ENCODE measurements at places on chromosomes 4 and X. TPM values are rescaled to one million over a fixed set of nuclear protein-coding genes. Genes with fewer than 3 reads are reported as not detected.
A peak's percentile ranks its signal among the peaks of the same experiment; 100 is the strongest.

- no peak for DNase-seq
Observed at GRCh38 chrX:66698273-66699204, 59.7 kb upstream of the EDA2R start.

DNA sequence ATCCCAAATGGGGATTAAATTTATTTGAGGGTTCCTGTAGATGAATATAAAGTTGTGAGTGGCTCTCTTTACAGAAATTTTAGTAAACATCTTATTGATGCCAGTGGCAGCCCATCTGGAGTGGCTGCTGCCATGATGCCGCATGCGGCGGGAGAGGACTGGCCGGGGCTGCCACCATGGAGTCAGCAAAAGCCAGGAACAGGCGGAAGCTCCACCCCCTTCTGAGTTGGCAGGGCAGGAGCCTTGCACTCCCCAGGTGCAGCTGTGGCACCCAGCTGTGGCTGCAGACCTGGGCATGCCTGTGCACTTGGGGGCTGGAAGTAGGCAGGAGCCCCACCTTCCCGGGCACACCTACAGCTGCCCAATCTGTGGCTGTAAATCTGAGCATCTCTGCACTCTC is 92.3 kb downstream of the KCNIP4 start:
- DNase-seq = no peak

- no peak for DNase-seq
Observed at GRCh38 chr4:168623484-168623883, 126.6 kb downstream of the PALLD start.

The RBM47 gene
- total RNA-seq = 32.9 TPM

GRCh38 chrX:120522820-120523219 is 37.9 kb downstream of the CUL4B start:
- no peak for DNase-seq

The P2RY8 gene
- total RNA-seq = 34.5 TPM

The ADH7 gene
- not detected for total RNA-seq

The CTAG1B gene
- total RNA-seq = not detected

The MTM1 gene
- 25.2 TPM for total RNA-seq

The CRMP1 gene
- 0.07 TPM for total RNA-seq

- DNase-seq = no peak
Observed at GRCh38 chr4:183260491-183261151, 59.5 kb downstream of the CLDN22 start.

- no peak for DNase-seq
Observed at GRCh38 chrX:39654183-39654925, 443.4 kb downstream of the BCOR start.

The PCDH7 gene
- total RNA-seq = not detected

DNA sequence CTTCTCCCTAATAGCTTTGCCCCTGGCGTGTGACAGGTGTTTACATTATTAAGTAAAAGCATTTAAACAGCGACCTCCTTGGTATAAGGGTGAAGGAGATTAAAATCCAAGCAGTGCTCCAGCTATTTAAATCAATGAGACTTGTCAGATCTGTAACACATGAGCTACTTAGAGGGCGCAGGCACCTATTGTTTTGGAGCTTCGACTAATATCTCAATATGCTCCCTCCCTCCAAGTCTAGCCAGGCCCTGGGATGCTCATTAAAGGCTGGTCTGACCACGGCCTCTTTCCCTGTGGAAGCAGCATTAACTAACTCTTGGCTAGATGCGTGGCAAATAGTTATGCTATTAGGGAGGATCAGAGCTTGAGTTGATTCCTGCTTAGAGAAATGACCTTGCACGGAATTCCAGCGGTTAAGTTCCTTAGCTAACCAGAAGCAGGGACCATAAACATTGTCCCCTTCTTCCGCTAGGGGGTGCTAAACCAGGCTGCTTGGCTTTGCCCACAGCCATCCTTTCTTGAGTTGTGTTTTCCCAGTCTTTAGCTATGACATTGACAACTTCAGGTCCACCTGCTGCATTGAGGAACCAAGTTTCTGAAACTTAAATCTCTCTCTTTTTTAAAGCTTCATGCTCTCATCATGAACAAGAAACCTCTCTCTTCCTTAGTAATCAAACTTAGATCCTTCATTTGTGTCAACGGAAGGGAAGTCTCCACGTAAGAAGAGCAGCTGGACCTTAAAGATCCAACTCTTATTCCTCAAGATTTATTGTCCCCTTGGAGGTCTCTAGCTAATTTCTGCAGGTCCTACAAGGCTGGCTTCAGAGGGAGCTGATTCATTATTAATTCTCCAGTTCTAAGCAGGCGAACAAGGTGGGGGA is 80.7 kb upstream of the IGFBP7 start:
- no peak for DNase-seq

The RTL3 gene
- not detected for total RNA-seq

GRCh38 chr4:187251896-187252295 is 528.2 kb upstream of the FAT1 start:
- no peak for DNase-seq

The SLC34A2 gene
- total RNA-seq = not detected

The GPRASP1 gene
- total RNA-seq = 0.62 TPM

The SLC2A9 gene
- total RNA-seq = 2.4 TPM

DNA sequence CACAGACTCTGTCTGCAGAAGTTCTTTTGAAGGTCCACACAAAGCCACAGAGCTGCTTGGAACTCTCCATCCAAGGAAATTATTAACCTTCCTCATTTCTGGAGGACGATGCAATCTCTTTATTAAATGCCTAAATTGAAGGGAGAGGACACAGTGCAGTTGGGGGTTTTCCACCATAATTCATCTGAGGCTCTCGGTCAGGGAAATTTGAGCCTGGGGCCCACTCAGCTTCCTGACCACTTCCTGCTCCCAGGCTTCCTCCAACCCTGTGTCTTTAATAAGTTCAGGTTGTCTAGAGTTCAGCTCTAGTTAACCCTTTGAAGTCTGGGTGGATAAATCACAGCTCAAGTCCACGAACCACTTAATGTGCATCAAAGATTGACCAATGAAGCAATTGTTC is 58.5 kb downstream of the PRPS1 start:
- no peak for DNase-seq

GRCh38 chr4:189771696-189772361 is 168.8 kb upstream of the FRG1 start:
- DNase-seq = no peak

- no peak for DNase-seq
Observed at GRCh38 chr4:17128268-17128667, 229.8 kb upstream of the LDB2 start.

- DNase-seq = no peak
Observed at GRCh38 chrX:71542411-71542810, 9.5 kb downstream of the OGT start.

The GAR1 gene
- total RNA-seq = 44.8 TPM

The TEX13C gene
- not detected for total RNA-seq

DNA sequence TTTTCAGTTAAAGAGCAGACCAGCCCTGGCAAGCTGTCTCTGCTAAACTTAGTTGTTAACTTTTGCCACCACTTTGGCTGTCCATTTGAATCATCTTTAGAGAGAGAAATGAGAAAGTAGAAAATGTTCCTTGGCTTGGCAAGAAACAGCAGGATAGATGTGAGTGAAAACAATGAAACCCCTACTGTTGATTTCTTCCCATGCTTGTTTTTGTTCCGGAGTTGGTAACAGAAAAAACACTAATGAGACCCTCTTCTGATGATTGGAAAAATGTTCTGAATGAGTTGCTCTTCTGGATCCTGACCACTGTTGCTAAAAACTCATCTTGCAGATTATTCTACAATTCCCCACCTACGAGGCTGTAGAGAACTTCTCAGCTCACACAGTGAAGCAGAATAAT is 203.3 kb downstream of the MAPK10 start:
- no peak for DNase-seq

GRCh38 chr4:13244444-13244843 is 239.7 kb downstream of the RAB28 start:
- DNase-seq = no peak

DNA sequence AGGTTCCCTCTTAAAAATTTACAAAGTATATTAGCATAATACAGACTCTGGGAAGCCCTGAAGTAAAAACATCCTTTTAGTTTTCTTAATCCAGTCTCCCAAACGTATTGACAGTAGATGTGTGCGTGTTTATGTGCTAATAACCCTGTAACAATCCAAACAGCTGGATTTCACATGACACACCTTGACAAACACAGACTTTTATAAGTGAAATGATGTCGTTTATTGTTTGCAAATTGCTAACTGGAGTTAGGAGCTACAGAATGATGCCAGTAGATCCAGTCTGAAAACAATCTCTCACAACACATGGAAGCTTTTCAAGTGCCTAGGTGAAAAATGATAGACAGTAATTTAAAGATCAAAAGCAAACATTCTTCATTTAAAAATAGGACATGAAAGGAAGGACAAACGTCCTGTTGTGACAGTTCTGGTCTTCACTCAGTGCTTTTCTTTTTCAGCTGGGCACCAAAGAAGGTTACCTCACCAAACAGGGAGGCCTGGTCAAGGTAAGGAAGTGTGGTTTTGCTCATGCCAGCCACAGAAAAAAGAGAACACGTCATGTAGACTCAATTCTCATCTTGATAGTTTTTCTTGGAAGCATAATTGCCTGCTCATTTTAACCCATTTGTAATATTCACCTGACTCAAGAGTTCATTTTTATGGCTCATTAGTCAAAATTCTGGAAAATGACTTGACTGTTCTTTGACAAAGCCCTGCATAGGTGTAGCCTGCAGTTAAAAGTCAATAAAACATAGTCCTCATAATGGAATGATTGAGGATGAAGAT is 32.9 kb downstream of the LAMTOR3 start:
- DNase-seq = no peak

DNA sequence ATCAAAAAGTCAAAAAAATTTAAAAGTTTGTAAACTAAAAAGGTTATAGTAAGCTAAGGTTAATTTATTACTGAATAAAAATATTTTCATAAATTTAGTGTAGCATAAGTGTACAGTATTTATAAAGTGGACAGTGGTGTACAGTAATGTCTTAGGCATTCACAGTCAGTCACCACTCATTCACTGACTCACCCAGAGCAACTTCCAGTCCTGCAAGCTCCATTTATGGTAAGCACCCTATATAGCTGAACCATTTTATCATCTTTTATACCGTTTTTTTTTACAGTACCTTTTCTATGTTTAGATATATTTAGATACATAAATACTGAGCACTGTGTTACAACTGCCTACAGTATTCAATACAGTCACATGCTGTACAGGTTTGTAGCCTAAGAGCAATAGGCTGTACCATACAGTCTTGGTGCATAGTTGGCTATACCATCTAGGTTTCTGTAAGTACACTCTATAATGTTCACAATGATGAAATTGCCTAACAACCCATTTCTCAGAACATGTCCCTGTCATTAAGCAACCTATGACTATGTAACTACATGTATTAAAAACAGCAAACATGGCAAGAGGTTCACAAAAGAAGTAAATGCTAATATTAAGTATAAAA is 18.6 kb downstream of the ACSL4 start:
- no peak for DNase-seq

DNA sequence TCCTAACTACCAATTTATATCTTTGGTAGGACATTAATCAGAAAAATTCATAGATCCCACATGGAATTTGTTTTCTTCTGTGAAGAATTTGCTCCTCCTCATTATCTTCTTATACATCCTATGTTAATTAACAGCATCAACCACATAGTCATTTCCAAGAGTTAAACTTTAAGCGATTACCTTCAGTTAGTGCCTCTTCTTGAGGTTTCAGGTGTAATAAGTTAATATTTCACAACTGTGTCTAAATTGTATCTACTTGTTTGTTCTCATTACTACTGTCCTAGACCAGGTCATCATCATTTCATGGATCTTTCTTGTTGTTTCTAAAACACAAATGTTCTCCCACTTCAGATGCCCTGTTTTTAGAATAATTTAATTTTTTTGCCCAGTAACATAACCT is 457.9 kb downstream of the FAT4 start:
- no peak for DNase-seq

The SOWAHB gene
- total RNA-seq = not detected

DNA sequence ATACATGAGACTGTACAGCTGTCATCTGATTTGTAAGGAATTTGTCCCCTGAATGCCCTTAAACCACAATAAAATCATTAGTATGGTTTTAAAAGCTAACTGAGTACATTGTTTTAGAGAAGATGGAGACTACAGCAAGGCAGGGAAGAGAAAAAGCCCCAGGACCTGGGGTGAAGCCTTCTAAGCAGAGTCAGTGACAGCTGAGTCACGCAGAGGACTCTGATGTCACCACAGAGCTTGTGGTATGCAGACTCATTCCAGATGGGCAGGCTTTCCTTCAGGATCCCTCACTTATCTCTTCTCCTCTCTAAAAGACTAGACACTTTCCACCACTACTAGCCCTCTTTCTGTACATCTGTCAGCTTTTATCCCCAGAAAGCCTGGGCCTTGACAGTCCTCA is 97.1 kb upstream of the ATOH1 start:
- no peak for DNase-seq

GRCh38 chrX:12672367-12673106 is 118.7 kb upstream of the PRPS2 start:
- no peak for DNase-seq

The SERTM2 gene
- total RNA-seq = not detected

The DSPP gene
- total RNA-seq = not detected

The MAMLD1 gene
- total RNA-seq = 18.4 TPM

The RNF150 gene
- total RNA-seq = not detected

DNA sequence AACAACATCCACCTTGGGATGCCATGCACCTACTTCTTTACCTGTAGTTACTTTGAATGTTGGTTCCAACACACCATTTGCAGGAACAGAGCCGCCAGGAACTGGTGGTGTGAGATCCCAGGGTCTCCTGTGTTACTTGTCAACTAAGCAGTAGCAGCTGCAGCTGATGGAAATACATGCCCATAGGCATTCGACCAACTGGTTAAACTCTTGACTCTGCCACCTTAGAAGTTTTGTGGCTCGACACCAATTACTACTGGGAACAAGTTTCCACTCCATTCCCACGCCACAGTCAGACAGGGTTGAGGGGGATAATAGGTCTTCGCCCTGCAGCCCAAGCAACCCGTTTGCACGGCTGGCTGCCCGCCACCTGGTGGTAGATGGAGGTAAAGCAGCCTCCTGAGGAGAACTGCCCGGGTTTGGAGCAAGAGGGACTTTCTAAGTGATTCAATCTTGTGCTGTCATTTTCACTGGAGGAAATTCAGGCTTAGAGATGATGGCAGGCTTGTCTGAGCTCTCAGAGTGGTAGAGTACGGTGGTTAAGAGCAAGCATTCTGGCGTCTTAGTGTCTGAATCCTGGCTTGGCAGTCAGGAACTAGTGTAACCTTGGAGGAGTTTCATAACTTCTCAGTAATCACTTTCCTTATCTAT is 119.1 kb upstream of the TRIM2 start:
- peak; percentile 62 for DNase-seq

The SULT1B1 gene
- 0.11 TPM for total RNA-seq

Measured in activated T-helper 2 cell treated with anti-CD3 and anti-CD28 coated beads, Interferon-gamma antibody, Interleukin-2, Interleukin-4, amounts not matched to agents 10 μg/mL and 5 μg/mL and 100 μg/mL, durations not matched to agents 14 hours and 24 hours and 36 hours (primary cell).